Activated CD8-positive, alpha-beta memory T cell treated with anti-CD3 and anti-CD28 coated beads, Interleukin-2, amount 50 U/mL, for 4 hours (primary cell): ENCODE measurements at places on chromosomes 5 and 9.

- DNase-seq = no peak
These were observed 24.4 kb upstream of the MROH2B start for GRCh38 chr5:41095324-41096101.

GRCh38 chr9:109452761-109453160 lies 45.3 kb downstream of the PTPN3 start:
- no peak for DNase-seq

GRCh38 chr5:71789746-71790145 lies 70.7 kb downstream of the CARTPT start:
- no peak for DNase-seq

- DNase-seq = no peak
These were observed 10.3 kb downstream of the TTC23L start for GRCh38 chr5:34849253-34849652.

DNA sequence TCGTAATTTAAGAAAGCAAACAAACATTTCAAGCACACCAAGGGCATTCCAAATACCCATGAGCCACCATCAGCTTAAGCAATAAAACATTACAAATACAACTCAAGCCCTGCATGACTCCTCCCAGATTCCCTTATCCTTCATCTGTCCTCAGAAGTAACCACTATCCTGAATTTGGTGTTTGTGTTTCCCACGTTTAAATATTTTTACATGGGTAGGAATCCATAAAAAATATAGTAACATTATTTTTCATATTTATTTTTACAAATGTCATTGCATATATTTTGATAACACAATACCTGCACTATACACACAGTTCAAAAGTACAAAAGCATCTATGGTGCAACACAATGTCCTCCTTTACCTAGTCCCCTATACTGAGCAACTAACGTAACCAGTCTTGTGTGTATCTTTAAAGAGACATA lies 6.4 kb downstream of the PRKAA1 start:
- DNase-seq = no peak

DNA sequence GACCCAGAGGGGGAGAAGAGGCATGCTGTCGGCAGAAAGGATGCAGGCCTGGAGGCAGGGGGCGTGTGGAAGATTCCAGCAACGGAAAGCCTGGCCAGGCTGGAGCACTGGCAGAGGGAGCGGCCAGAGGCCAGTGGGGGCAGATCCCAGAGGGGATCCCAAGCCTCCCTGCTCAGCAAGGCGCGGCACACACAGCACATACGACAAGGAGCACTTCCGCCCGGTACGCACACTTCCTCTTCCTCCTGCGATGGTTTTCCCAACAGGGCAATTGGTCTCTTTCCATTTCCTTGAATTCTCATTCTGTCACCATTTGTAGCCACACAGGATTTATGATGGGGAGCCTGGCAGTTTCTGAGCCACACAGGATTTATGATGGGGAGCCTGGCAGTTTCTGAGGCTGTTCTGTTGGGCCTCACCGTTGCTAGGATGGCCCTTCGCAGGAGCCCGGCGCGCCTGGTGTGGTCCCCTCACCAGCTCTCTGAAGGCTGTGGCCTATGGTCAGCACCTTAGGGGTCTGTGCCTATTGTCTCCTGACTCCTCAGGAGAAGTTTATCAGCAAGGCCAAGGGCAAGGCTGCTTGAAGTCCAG lies 123.5 kb upstream of the RAPGEF1 start:
- no peak for DNase-seq

- DNase-seq = no peak
These were observed 1471.7 kb upstream of the C9orf72 start for GRCh38 chr9:29044959-29045358.

- DNase-seq = peak; percentile 77
These were observed 28.8 kb downstream of the TMEM174 start for GRCh38 chr5:73201547-73202513.

DNA sequence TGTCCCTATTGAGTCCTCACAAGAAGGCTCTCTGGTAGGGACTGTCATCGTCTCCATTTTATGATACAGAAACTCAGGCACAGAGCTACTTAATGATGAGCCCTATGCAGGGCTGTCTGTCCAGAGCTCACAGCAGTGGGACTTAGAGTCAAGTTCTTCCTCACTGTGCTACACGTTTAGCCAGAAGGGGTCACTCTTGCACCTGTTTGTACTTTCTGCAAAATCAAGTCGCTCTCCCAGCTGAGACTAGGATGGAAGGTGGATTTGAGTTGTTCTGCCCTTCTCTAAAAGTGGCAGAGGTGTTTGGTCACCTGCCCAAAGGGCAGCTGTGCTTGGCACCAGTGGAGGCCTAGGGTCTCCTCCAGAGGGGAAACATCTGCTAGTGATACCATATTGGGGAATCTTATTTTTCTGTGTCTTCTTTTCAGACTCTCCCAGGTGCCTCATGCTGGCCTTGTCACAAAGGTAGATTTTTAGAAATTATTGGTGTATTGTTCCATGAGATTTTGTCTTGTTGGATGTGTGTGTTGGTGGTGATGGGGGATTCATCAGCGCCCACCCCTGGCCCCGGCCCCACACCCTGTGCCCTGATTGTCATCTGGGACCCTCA lies 104.2 kb downstream of the PPARGC1B start:
- DNase-seq = peak; percentile 46

DNA sequence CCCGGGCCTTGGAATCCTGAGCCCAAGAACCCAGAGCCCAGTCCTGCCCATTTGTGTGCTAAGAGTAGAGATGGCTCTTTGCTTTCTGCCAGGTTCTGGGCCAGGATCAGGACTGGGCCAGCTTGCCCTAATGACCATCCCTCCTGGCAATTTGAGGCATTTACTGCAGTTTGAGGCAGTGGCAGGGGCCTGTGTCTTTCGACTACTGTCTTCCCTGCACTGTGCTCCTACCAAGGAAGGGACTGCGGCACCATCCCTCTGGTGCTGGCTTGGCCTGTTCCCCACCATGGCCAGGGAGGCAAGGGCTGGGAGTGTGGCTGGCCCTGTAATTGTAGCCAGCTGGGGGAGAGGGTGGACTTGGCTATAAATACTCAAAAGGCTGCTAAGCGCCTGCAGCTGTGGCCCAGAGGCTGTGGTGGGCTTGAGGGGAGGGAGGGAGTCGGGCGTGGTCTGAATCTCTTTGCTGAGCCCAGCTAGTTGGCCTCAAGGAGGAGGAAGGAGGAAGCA lies 4.6 kb downstream of the ENHO start:
- DNase-seq = no peak

GRCh38 chr5:147388184-147389108 lies 121.4 kb downstream of the DPYSL3 start:
- no peak for DNase-seq

GRCh38 chr9:37650873-37651768 lies at the start of gene FRMPD1:
Gene FRMPD1, plus strand, starts transcription at chr9:37650954. Its CDS starts 41,688 bp downstream, at chr9:37692642.
- peak; percentile 55 for DNase-seq

GRCh38 chr5:173297813-173298212 lies 30.4 kb downstream of the STC2 start:
- DNase-seq = no peak

- DNase-seq = no peak
These were observed 24.5 kb upstream of the LAMC3 start for GRCh38 chr9:130984521-130984920.

DNA sequence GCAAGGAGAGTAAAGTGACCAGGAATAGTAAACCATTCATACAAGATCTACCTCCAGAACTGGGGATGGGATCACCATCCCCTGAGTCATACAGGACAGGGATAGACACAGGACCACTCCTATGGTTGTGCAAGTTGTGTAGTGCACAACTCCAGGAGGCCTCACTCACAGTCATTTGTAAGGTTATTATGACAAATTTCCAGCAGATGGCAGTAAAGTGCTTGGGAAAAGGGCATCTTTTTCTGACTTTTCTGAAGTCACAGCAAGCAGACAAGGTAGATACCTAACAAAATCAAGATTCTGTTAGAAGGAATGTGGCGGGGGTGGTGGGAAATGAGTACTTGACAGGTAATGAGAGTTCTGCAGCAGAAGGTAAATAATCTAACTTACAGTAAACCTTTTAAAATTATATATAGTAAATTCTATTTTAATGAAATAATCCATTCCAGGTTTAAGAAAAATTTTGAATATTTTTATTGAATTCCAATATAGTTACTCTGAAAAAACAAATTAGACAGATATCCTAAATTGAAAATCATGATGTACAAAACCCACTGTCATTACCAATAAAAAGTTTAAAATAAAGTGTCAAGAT lies 16.7 kb upstream of the KIF27 start:
- DNase-seq = no peak

GRCh38 chr5:59460368-59461153 lies 433.0 kb downstream of the PDE4D start:
- no peak for DNase-seq

- no peak for DNase-seq
These were observed 45.6 kb downstream of the FOXI1 start for GRCh38 chr5:170151097-170151831.

DNA sequence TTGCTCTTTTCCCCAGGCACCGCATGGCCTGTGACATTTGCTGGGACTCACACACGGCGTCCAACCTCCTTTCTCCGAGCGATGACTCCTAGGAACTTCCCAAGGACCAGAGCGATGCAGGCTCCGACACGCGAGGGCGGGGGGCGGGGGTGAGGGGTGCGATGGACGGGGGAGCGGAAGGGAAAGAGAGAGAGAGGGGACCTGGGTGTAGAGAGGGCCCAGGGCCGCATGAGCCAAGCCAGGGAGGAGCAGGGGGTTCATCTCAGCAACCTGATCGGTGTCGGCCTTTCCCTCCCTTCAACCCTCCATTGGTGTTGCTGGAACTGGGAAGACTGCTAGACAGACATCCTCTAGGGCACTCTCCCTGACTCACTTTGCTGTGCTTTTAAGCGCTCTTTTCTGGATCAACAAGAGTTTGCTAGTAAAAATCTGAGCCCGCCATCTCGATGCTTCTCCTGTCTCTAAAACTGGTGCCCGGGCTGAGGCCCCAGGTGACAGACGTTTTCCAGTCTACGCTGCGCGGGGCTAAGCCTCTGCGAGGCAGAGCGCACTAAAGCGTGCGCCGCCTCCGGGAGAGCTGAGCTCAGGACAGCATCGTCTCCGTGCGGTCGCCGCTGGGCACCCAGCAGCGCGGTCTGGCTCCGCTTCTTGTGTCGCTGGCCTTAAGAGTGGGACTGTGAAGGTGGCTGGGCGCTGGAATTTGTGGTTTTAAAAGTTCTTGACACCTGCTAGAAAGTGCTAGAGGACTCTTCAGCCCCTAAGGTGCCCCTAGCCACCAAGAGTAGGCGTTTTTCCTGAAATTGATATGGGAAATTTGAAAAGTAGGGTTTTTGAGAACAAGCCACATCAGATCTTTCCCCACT lies 1.0 kb upstream of the TSLP start:
- peak; percentile 22 for DNase-seq

GRCh38 chr5:3382782-3383181 lies 212.8 kb upstream of the IRX1 start:
- no peak for DNase-seq

GRCh38 chr5:172091956-172092732 lies 85.7 kb upstream of the FBXW11 start:
- no peak for DNase-seq

DNA sequence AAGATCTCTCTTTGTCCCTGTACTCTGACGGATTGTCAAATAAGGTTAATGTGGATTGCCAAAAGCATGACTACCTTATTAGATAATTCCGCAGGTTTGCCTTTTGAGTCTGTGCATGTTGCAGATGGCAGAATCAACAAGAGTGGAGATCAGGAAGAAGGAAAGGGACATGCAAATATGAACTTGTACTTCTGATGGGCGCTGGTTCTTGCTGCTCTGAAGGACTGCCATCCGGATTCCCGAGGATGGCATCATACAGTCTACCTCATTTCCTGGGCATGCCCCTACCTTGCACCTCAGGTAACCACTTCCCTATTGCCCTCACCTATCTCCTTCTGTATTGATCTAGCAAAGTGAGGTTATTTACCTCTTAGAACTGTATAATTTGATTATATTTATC lies 504.2 kb downstream of the ACTL7B start:
- no peak for DNase-seq

GRCh38 chr5:114744406-114744805 lies 382.5 kb downstream of the KCNN2 start:
- no peak for DNase-seq

DNA sequence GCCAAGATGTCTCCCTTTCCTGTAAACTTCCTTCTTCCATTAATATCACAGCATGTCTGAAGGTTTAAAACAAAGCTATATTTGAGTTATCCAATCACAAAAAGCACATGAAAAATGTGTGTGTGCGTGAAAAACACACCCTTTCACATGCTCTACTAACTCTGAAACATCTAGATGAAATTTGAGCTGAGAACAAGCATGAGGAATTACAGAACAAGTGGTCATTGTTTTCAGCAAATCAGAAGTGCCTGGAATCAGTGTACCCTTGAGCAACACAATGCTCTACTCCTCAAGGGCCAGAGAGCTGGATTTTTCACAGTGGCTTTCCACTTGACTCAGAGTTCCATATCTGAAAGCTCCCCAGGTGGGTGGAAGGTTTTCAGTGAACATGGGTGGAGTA lies 255.9 kb downstream of the PSAT1 start:
- DNase-seq = no peak

- DNase-seq = no peak
These were observed 62.0 kb downstream of the DROSHA start for GRCh38 chr5:31469886-31470285.

- peak; percentile 55 for DNase-seq
These were observed 43.0 kb downstream of the STRBP start for GRCh38 chr9:123225374-123225813.

DNA sequence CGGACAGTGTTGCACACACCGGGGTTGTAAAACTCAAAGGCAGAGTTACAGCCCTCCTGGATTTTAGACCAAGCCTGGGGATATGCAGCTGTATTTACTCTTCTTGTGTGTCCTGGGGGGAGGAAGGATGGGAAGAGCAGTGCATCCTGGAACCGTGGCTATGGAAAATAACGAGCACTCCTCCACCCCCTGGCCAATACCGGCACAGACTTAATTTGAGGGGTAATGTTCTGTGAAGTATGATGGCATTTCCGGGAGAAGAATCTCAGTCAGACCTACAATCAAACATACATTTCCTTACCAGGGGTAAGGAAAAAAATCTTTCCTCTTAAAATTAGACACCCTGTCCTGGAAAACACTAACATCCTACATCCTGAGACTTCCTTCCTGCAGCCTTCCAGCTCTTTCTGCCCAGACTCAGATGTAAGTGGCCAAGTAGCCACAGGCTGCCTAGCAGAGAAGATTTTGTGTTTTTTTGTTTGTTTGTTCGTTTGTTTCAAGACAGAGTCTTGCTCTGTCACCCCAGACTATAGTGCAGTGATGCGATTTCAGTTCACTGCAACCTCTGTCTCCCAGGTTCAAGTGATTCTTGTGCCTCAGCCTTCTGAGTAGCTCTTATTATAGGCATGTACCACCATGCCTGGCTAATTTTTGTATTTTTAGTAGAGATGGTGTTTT lies 11.0 kb upstream of the ERMP1 start:
- no peak for DNase-seq

DNA sequence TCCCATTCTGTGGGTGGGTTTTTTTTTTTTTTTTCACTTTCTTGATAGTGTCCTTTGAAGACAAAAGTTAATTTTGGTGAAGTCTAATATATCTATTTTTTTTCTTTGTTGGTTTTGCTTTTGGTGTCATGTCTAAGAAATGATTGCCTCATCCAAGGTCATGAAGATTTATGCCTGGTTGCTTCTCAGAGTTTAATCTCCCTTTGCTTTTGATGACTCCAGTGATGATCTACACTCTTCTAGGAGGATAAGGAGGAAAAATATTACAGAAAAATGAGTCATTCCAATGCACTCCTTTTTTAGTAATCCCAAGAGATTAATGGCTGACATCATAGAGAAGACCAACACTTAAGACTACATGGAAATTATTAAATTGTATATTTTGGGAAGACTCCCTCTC lies 79.7 kb upstream of the ICE1 start:
- no peak for DNase-seq

- DNase-seq = no peak
These were observed 2.1 kb downstream of the CHSY3 start for GRCh38 chr5:129906177-129906887.

GRCh38 chr5:80097451-80097850 lies 62.3 kb downstream of the THBS4 start:
- no peak for DNase-seq
